T-cell (primary cell): ENCODE measurements at places on chromosomes 6 and 20.
A peak's percentile ranks its signal among the peaks of the same experiment; 100 is the strongest.

- no peaks in the 10 kb centered on the region for H3K27me3 ChIP-seq
- peaks cover 5% of the 10 kb centered on the region for H3K4me1 ChIP-seq
- H3K36me3 ChIP-seq = no peaks in the 10 kb centered on the region
- no peak for DNase-seq
- H3K4me3 ChIP-seq = no peak overlapping the region
- no peak overlapping the region for H3K27ac ChIP-seq
Observed at GRCh38 chr20:64176971-64177370, 12.7 kb downstream of the MYT1 start.

- H3K4me1 ChIP-seq = no peaks in the 10 kb centered on the region
- no peak for DNase-seq
- H3K36me3 ChIP-seq = peaks cover 12% of the 10 kb centered on the region
- H3K27me3 ChIP-seq = no peaks in the 10 kb centered on the region
Observed at GRCh38 chr6:111418971-111419693, 63.9 kb downstream of the REV3L start.

DNA sequence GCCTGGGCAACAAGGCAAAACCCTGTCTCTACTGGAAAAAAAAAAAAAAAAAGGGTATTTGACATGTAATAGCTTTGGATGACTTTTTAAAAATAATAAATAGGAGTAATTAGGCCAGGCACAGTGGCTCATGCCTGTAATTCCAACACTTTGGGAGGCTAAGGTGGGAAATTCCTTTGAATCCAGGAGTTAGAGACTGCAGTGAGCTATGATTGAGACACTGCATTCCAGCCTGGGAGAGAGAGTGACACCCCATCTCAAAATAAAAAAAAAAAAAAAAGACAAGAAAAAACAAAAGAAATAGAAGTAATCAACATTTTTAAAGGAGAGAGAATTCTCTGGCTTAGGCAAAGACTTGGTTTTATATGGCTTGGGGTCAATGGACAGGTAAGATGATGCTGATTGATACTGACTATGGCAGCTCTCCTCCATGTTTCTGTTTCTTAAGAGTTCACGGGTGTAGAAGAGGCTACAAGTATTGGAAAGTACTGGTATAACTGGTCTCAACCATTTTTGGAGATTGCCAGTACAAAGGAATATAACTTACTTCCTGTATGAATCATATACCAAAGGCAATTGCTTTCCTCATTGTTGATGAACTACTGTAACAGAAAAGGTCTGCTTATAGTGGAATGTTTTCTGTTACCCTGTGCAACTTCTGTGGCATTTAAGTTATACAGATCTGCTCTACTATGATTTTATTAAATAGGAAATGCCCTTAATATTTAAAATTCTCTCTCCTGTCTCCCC, 10.1 kb downstream of the MAP3K5 start:
- H3K27ac ChIP-seq = no peak overlapping the region
- H3K4me1 ChIP-seq = peaks cover 53% of the 10 kb centered on the region
- H3K27me3 ChIP-seq = no peaks in the 10 kb centered on the region
- no peak for DNase-seq
- H3K4me3 ChIP-seq = no peak overlapping the region

GRCh38 chr6:168184701-168185100, 105.7 kb upstream of the FRMD1 start:
- H3K4me1 ChIP-seq = no peaks in the 10 kb centered on the region
- no peak overlapping the region for H3K27ac ChIP-seq
- no peak overlapping the region for H3K4me3 ChIP-seq
- H3K36me3 ChIP-seq = no peaks in the 10 kb centered on the region

- no peak overlapping the region for H3K4me3 ChIP-seq
- DNase-seq = no peak
- H3K4me1 ChIP-seq = peaks cover 72% of the 10 kb centered on the region
- no peaks in the 10 kb centered on the region for H3K27me3 ChIP-seq
Observed at GRCh38 chr6:149473080-149474052, 11.4 kb downstream of the ZC3H12D start.

DNA sequence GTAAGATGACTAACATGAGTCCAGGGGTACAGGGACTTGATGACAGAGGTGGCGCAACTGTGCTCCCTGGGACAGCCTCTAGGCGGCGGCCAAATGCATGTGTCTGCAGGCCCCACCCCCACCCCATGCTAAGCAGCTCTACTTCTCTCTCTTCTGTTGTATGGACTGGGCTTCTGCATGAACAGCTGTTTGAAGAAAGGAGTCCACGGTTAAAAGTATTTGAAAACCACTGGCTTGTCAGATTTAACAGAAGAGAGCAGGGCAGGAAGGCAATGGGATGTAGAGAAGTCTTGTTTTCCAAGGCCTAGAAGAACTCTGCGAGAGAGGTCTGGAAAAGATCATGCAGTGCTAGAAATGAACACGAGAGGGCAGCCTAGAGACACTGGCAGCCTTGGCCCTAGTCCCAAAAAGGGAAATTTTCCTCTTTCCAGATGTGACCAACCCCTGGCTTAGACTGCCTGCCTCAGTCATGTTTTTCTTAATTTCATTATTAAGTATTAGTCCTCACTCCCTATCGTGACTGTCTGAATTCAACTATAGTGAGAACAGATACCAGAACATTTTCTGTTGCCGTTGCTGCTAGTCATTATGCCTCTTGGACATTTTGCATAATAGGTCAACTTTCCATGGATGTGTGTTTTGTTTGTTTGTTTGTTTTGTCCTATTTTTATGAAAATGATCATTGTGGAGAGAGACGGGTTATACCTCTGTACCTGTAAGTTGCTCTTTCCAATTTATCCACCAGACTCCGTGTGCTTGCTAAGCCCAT, 265.0 kb downstream of the ADGRG6 start:
- H3K4me3 ChIP-seq = no peak overlapping the region
- no peaks in the 10 kb centered on the region for H3K27me3 ChIP-seq
- H3K4me1 ChIP-seq = peaks cover 34% of the 10 kb centered on the region
- no peak for DNase-seq

DNA sequence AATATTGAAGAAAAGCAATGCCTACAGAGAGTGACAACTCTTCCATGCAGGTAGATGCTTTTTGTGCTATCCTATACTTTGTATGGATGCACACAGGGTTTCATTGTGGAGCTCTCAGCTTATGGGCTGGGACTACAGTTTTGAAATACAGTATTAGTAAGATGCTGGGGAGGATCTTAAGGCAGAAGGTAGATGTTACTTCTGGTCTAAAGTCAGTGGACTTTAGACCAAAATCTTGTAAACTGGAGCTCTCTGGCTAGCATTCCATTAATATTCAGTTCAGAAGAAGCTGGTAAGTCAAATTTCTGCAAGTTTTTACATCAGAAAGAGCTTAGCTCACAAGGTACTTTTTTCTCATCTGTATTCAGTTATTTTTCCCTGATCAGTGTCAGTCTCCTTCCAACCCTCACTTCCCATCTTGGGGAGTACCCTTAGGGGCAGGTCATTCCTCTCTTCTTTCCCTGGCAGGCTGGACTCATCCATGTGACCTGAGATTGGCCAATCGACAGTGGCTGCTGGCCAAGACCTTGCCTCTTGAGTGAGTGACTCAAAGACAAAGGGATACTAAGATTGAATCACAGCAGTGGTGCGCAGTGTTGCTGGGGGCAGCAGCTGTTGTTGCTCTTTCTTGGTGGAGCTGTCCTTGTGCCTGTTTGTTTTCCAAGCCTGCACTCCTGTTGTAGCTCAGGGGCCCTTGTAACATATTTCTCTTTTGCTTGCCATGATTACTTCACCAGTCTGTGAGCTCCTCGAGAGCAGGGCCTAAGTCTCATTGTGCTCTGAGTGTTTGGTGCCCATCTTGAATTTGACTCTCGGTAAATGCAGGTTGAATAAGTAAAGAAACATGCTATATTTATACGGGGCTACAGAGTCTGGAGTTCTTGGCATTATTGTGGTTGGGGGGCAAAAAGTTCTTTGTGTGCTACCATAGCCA, 2.8 kb upstream of the PHF20 start:
- H3K4me1 ChIP-seq = peaks cover 91% of the 10 kb centered on the region
- DNase-seq = no peak
- peak overlapping the region; percentile 98 for H3K27ac ChIP-seq
- H3K27me3 ChIP-seq = no peaks in the 10 kb centered on the region
- H3K36me3 ChIP-seq = no peaks in the 10 kb centered on the region

DNA sequence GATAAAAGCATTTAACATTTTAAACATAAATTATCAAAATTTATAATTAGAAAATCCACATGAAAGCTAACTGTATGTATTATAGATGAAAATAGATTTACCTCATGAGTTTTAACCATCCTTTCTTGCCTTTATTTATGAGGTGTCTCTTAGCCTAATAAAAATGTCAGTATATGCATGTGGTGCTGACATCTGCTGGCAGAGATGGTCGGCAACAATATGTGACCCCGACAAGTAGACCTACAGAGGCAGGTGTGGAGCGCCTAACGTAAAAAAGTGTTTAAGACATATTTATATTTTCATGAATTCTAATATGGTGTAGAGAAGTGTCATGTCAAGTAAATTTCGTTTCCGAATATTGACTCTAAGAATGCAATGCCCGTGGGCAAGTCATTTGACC, 149.0 kb upstream of the FUT9 start:
- no peaks in the 10 kb centered on the region for H3K36me3 ChIP-seq
- DNase-seq = no peak
- no peak overlapping the region for H3K4me3 ChIP-seq
- no peak overlapping the region for H3K27ac ChIP-seq
- no peaks in the 10 kb centered on the region for H3K27me3 ChIP-seq

DNA sequence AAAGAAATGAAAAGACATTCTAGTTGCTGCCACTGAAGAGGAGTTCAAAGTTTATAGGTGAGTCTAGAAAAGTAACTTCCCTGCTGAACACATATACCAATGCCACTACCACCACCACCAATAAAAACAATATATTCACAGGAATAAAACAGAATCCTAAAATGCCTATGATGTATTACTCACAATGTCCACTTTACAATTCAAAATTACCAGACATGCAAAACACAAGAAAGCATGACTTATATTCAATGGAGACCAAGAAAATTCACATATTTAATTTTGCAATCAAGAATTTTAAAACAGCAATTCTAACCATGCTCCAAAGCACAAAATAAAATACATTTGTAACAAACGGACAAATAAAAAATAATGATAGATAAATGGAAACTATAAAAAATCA, 385.3 kb upstream of the RUNX2 start:
- no peak overlapping the region for H3K4me3 ChIP-seq
- H3K36me3 ChIP-seq = no peaks in the 10 kb centered on the region
- H3K27me3 ChIP-seq = no peaks in the 10 kb centered on the region
- no peaks in the 10 kb centered on the region for H3K4me1 ChIP-seq

GRCh38 chr6:45493761-45494160, 116.0 kb upstream of the SUPT3H start:
- H3K36me3 ChIP-seq = peaks cover 5% of the 10 kb centered on the region
- no peak overlapping the region for H3K4me3 ChIP-seq
- DNase-seq = no peak
- peaks cover 64% of the 10 kb centered on the region for H3K4me1 ChIP-seq
- H3K27ac ChIP-seq = no peak overlapping the region

GRCh38 chr6:149891259-149891658, 6.7 kb downstream of the RAET1E start:
- H3K4me3 ChIP-seq = no peak overlapping the region
- H3K27me3 ChIP-seq = peaks cover 4% of the 10 kb centered on the region
- H3K36me3 ChIP-seq = no peaks in the 10 kb centered on the region
- DNase-seq = no peak
- peaks cover 9% of the 10 kb centered on the region for H3K4me1 ChIP-seq
- H3K27ac ChIP-seq = no peak overlapping the region

DNA sequence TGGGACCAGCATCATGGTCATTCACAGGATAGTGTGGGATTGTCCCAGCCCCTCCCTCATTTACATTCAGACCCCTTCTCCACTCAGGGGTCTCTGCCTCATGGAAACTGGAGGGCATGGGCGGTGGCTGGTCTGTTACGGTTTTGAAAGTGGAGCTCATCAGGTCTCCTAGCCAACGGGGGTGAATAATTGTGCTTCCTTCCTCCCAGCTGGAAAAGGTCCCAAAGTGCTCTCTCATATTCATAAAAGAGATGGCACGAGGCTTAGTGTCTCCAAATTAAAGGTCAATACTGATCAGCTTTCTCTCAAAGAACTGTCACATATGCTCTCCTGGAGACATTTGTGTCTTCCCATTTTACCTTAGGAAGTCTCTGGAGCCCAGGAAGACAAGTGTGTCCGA, 19.9 kb downstream of the JARID2 start:
- H3K4me3 ChIP-seq = no peak overlapping the region
- H3K36me3 ChIP-seq = no peaks in the 10 kb centered on the region
- no peak overlapping the region for H3K27ac ChIP-seq
- no peaks in the 10 kb centered on the region for H3K27me3 ChIP-seq
- peaks cover 68% of the 10 kb centered on the region for H3K4me1 ChIP-seq
- DNase-seq = no peak

GRCh38 chr6:43636308-43636659, 644 bp downstream of the MAD2L1BP start:
- peak overlapping the region; percentile 95 for H3K4me3 ChIP-seq
- peak overlapping the region; percentile 74 for H3K27ac ChIP-seq
- no peaks in the 10 kb centered on the region for H3K27me3 ChIP-seq
- H3K4me1 ChIP-seq = peaks cover 42% of the 10 kb centered on the region
- peaks cover 7% of the 10 kb centered on the region for H3K36me3 ChIP-seq

- no peak overlapping the region for H3K27ac ChIP-seq
- no peaks in the 10 kb centered on the region for H3K36me3 ChIP-seq
- H3K4me3 ChIP-seq = no peak overlapping the region
- H3K27me3 ChIP-seq = peaks cover 24% of the 10 kb centered on the region
- no peak for DNase-seq
Observed at GRCh38 chr20:24747881-24748595, 201.0 kb upstream of the CST7 start.

GRCh38 chr20:24589815-24590177, 120.4 kb downstream of the SYNDIG1 start:
- no peaks in the 10 kb centered on the region for H3K36me3 ChIP-seq
- H3K27me3 ChIP-seq = no peaks in the 10 kb centered on the region
- DNase-seq = no peak
- no peaks in the 10 kb centered on the region for H3K4me1 ChIP-seq

DNA sequence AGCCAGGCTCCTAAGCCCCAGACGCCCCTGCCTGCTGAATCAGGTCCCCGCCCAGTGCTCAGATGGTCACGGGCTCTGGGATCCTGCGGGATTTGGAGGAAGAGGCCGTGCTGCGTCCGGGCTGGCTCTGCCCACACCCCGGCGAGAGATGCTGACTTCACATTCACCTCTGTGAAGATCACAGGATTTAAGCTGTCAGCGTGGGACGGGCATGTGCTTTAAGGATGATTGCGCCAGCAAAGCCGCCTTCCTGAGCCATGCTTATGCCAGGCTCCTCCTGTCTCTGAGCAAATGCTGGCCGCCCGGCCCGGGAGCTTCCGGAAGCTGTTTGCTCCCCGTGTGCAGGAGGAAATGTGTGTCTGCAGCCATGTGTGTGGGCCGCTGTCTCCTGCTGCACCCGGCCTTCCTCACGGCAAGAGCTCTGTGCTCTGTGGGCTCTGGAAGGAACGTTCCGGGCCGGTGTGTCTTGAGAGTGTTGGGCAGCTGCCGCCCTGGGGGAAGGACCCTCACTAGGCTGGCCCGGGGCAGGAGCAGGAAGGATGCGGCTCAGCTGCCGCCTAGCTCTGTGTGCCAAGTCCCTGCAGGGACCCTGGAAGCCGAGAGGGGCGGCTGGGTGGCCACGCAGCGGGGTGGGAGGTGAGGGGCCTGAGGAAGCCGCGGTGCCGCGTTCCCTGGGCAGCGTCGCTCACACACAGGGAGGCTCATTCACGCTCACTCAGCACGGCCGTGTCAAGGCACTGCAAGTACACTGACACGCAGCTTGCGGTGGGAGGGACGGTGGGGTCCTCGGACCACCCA, 19.0 kb upstream of the BHLHE23 start:
- H3K36me3 ChIP-seq = no peaks in the 10 kb centered on the region
- no peak overlapping the region for H3K27ac ChIP-seq
- H3K4me1 ChIP-seq = peaks cover 23% of the 10 kb centered on the region
- no peak overlapping the region for H3K4me3 ChIP-seq
- DNase-seq = no peak
